ENCODE measurements at places on chromosomes 2 and 18.
A peak's percentile ranks its signal among the peaks of the same experiment; 100 is the strongest.

DNA sequence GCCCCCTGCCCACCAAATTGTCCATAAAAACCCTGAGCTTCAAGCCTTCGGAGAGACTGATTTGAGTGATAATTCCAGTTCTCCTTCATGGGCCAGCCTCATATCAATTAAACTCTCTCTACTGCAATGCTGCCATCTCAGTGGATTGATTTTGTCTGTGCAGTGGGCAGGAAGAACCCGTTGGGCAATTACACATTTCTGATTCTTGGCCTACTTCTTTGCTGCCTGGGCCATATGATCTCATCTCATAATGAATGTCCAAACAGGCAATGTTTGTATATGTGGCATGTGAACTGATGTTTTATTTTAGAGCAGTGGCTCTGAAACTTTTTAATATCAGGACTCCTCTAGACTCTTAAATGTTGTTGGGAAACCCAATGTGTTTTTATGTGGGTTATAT lies 101.2 kb upstream of the SLC38A11 start:
- DNase-seq = peak; percentile 19

DNA sequence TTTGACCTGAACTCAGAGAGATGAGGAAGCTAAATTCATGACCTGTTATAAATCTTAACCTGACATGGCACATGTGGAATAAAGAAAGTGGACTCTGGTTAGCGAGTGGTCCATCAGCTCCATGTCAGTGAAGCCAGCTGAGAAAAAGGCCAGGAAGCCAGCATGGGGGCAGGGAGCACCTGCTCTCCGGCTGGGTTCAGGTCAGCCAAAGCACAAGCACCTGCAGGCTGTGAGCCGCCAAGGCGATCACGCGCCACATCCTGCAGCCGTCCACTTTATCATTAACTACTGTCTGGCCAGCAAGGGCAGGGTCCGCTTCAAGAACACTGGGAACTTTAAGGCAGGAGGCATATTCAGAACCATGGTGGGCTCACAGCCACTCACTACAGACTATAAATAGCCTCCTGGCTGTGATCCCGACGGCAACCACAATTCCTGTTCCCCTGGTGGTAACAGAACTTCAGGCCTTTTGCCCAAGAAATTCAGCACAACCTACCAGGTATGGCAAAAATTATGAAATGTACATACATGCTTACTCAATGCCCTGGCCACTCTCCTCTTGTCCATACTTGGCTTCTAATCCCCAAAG lies 35.5 kb downstream of the ACVR1 start:
- no peak for DNase-seq

- DNase-seq = peak; percentile 0
These were observed 517.2 kb downstream of the PLCL1 start for GRCh38 chr2:198321522-198322088.

GRCh38 chr2:64237266-64237665 lies 93.0 kb upstream of the PELI1 start:
- DNase-seq = no peak

DNA sequence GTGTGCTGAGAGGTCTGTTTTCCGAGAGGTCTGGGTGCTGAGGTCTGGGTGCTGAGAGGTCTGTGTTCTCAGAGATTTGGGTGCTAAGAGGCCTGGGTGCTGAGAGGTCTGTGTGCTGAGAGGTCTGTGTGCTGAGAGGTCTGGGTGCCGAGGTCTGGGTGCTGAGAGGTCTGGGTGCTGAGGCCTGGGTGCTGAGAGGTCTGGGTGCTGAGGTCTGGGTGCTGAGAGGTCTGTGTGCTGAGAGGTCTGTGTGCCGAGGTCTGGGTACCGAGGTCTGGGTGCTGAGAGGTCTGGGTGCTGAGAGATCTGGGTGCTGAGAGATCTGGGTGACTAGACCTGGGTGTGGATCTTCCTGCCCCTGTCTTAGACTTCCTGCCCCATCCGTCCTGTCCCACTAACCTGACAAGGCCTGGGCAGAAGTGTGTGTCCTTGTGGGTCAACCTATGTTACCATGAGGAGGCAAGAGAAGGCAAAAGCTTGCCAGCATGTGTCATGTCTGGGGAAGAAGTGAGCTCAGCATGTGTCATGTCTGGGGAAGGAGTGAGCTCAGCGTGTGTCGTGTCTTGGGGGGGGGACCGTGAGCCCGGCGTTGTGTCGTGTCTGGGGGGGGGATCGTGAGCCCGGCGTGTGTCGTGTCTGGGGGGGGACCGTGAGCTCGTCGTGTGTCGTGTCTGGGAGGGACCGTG lies 69.3 kb downstream of the KCNG2 start:
- DNase-seq = peak; percentile 11

DNA sequence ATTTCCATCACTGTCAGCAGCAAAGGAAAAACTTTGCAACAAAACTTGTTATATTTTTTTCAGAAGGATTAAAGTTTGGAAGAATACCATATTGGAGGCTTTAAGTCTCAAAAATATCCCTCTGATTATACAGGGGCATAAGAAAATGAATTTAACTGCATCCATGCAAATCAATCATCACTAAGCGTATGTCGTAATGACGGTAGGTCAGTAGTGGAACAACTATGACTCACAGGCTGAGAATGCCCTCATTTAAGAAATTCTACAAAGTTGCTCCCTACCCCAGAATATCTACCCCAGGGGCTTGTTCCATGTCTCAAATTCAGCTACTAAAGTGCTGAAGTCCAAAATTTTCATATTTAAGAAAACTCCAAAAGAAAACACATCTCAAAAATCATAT lies 12.5 kb upstream of the NAB1 start:
- DNase-seq = peak; percentile 87

- no peak for DNase-seq
These were observed 17.5 kb downstream of the UXS1 start for GRCh38 chr2:106176446-106177099.

DNA sequence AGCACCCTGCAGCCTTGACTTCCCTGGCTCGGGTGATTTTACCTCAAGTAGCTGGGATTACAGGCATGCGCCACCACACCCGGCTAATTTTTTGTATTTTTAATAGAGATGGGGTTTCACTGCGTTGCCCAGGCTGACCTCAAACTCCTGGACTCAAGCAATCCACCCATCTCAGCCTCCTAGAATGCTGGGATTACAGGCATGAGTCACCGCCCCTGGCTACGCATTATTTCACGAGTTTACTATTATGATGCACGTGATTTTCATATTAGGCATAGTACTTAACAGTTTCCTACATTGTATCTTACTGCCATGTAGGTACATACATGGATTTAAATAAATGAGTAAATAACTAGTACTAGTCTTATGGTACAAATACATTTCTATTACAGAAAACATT lies 4.4 kb downstream of the DYNC2LI1 start:
- peak; percentile 41 for DNase-seq

DNA sequence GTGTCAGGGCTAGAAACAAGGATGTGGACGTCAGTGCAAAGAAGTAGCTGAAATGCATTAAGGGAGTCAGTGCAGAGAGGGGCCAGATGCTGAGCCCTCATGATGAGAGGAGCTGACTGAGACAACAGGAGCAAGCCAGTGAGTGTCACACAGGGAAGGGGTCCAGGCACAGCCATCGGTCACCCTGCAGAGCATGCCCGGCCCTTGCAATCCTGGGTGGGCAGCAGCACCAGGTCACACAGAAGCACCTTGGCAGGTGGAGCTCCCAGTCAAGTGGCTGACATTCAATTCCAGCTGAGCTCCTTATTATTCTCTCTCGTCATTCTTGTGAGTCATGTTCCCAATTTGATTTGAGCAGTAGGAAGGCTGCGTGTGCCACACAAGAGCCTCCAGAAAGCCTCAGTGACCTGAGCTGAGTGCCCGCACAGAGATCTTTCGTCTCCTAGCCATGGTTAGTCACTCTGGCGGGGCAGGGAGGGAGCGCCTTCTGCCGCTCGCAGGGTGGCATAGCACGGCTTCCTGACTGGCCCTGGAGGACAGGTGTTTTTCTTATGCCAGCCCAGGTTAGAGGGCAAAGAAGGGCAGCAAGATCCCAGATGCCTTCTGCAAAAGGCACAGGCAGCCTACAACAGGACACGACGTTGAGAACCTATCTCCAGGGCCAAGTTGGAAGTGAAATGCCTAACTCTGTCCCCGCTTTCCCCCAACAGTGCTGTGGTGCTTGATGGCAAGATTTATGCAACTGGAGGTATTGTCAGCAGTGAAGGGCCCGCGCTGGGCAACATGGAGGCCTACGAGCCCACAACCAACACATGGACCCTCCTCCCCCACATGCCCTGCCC lies 220.9 kb downstream of the ATAD2B start:
- DNase-seq = no peak

DNA sequence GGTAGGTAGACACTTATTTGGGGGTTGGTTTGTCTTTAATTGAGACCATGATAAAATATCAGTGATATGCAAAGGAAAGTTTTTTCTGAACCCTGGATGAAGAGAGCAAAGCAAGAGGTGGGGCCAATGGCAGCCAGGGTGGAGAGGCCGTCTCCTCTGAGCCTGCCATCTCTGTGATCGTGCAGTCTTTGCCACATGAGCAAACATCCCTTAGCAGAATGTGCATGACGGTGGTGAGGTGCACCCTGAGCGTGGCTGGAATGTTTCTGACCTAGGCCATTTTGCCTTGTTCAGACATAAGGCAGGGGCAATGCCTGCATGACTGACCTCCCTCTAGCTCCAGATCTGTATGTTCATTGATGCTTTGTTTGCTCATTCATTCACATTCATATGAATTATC lies 6.0 kb downstream of the NCK2 start:
- DNase-seq = no peak

GRCh38 chr2:233234264-233234663 lies 17.2 kb upstream of the ATG16L1 start:
- DNase-seq = no peak

DNA sequence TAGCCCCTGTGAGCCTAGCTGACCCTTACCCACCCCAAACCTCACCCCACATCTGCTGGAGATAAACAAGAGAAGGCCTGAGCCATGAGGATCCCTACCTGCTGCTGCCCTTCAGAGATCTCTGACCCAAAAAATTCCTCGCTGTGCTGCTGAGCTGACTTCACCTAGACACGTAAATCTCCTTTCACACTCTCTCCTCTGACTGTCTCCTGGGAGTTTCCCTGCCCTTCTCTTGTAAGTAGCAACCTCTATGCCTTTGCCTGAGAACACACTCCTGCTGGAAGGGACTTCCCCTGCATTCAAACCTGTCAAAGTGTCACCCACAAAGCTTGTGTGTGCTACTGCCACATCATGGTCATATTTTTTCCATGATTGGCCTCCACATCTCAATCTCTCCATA lies 134.2 kb upstream of the NOL4 start:
- no peak for DNase-seq

GRCh38 chr2:138522556-138522955 lies 21.0 kb downstream of the SPOPL start:
- DNase-seq = no peak

DNA sequence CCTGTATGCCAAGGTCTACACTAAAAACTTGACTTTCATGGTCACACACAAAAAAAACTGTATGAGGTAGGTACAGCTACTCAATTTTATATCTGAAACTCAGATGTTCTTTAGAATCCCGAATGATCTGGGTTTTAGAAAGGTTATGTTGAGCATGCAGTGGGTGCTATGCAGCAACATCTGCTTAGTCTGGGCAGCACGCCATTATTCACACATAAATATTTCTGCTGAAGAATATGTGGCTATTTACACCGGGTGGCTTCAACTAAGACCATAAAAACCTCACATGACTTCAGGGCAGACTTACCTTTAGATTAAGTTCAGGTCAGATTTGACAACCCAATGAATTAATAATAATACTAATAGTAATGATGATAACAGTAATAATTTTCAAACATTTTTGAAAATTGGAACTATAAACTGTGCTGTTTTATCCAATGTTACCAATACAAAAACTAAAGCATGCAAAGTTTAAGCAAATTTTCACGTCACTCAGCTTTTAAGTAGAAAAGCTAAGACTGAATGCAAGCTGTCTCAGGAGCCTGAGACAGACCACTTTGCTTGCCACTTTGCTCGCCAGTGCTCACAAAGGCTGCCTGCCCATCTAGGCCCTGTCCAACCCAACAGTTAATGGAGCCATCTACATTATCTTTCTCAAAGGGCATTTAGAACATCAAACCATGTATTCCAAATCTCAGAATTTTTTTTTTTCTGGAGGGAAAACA lies 292.0 kb downstream of the CNTNAP5 start:
- DNase-seq = peak; percentile 12

- DNase-seq = peak; percentile 65
These were observed 80.3 kb downstream of the NPAS2 start for GRCh38 chr2:100900156-100900795.

DNA sequence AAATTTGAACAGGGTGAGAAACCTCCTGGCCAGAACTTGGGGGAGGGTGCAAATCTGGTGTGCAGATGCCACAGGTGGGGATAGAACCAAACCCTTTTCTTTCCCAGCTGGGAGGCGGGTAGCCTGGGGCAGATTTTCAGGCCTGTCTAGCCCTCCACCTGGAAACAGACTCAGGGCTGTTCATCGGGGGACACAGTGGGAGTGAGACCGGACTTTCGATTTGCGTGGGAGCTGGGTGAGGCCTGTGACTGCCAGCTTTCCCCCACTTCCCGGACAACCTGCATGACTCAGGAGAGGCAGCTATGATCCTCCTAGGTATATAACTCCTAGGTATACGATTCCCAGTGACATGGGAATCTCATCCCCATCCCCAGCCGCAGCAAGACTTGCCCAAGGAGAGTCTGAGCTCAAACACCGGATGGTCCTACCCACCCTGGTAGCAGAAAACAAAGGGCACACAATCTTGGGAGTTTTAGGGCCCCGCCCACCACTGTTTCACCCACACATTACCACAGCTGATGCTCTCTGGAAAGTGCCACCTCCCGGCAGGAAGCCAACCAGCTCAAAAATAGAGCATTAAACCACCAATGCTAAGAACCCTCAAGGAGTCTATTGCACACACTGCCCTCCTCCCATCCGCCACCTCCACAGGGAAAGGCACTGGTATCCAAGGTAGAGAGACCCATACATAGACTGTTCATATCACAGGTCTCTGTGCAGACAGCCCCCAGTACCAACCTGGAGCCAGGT lies 92.5 kb downstream of the BARD1 start:
- DNase-seq = no peak

- DNase-seq = no peak
These were observed 252.4 kb upstream of the ZNF521 start for GRCh38 chr18:25604196-25604893.

GRCh38 chr2:56960581-56960980 lies 776.8 kb downstream of the CCDC85A start:
- DNase-seq = no peak

- DNase-seq = peak; percentile 77
These were observed 615.8 kb upstream of the SYT4 start for GRCh38 chr18:43893001-43893637.

DNA sequence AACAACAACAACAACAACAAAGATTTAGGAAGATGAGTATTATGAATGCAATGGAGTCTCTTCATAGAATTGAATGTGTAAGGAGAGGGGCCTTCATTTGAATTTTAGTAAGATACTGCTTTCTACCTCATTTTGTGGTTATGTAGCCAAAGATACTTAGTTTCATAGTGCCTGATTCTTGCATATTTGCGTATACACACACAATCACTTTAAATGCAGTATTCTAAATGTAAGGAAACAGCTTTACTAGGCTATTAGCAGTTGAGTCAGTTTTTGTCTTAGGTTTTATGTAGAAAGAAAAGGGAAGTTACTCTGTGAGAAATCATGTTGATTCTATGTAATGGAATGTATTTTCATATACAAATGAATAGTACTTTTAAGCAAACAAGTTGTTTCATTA lies 80.5 kb downstream of the HAUS1 start:
- DNase-seq = no peak
